Hematopoietic multipotent progenitor cell treated with erythropoietin and hydrocortisone succinate and interleukin-3 and kit ligand, for 8 days (in vitro differentiated cells): ENCODE measurements at places on chromosomes 2 and 18.

DNA sequence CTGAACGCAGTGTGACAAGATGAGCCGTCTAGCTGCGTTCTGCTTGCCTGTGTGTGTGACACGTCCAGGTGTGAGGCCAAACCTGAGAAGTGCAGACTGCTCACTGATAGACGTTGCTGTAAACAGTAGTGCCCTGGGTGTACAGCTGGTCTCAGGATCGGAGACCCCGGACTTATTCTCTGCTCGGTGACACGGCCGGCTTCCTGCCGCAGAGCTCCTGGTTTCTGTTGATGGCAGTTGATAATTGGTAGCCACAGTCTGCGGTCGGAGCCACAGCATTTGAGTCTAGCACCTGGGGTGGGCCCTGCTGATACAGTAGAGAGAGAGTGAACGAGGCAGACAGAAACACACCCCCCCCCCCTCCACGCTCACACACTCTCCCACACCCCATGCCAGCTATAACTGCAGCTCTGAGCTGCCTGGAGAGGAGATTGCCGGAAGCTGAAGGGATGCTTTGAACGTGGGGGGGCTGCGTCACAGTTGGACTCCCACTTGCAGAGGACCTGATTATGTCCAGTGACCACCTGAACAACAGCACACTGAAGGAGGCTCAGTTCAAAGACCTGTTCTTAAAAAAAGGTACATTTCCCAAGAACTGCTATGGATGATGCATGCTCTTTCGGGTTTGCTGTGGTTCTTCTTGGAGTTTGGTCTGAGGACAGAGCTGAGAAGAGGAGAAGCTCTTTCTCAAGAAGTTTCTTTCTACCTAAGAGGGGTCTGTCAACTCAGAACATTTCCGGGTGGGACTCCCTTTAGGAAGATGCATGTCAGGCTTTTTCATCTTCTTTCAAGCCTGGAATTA is 114.0 kb downstream of the FAM210A start:
- DNase-seq = peak; percentile 84

DNA sequence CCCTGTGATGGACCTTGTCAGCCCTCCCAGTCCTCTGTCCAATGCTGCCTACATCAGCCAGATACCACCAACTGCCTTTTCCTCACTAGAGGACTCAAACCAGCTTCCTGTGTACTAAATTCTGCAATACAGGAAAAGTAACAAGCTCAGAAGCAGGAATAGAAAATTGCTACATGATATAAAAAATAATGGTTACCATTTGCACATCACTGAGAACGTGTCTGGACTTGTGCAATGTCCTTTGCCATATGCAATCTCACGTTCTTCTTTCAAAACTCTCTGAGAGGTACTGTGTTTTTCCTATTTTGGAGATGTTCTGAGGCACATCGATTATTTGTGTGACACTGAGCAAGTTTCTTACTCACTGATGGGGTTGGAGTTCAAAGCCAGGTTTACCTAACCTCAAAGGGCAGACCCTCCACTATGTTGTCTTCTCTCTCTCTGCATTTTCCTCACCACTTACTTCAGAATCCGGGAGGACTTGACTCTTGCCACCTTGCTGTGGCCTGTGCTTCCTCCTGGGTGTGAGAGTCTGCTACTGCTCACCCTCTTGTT is 12.1 kb downstream of the UPP2 start:
- DNase-seq = no peak

GRCh38 chr2:176851889-176852483 is 360.6 kb upstream of the HNRNPA3 start:
- no peak for DNase-seq

DNA sequence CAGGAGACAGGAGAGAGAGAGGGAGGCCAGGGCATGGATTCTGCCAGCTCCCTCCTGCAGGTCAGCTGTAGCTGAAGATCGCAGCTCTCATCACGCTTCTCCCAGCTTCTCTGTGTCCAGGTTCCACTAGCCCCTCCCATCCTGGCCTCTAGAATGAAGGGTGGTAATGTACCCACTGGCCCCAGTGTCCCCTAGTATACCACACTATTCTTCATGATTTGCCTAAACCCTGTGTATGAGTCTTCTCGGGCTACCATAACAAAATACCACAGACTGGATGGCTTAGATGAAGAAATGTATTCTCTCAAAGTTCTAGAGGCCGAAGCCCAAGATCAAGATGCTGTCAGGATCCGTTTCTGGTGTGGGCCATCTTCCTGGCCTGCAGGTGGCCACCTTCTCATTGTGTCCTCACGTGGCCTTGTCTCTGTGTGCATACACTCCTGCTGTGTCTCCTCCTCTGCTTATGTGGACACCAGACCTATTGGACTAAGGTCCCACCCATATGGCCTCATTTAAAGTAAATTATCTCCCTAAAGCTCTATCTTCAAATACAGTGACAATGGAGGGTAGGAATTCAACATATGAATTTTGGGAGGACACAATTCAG is 77.3 kb downstream of the TNFRSF11A start:
- DNase-seq = no peak

- DNase-seq = no peak
These were observed 462.1 kb upstream of the ID2 start for GRCh38 chr2:8219631-8220355.

DNA sequence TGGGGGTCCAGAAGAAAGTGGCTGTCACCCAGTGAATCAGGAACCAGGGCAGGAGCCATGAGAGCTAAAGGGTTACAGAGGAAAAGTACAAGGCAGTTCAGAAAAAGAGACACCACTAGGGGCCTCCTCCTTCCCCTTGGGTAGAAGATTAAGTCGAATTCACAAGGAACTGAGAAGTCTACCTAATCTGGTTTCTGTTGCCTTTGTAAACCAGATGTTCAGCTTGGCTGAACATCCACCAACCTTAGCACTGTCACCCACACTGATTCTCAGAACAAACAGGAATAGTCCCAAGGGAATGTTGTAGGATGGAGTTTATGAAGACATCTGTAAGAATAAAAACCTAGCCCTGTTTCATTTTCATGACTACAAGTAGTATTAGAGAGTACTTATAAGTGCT is 90.4 kb upstream of the NOSTRIN start:
- DNase-seq = peak; percentile 25

DNA sequence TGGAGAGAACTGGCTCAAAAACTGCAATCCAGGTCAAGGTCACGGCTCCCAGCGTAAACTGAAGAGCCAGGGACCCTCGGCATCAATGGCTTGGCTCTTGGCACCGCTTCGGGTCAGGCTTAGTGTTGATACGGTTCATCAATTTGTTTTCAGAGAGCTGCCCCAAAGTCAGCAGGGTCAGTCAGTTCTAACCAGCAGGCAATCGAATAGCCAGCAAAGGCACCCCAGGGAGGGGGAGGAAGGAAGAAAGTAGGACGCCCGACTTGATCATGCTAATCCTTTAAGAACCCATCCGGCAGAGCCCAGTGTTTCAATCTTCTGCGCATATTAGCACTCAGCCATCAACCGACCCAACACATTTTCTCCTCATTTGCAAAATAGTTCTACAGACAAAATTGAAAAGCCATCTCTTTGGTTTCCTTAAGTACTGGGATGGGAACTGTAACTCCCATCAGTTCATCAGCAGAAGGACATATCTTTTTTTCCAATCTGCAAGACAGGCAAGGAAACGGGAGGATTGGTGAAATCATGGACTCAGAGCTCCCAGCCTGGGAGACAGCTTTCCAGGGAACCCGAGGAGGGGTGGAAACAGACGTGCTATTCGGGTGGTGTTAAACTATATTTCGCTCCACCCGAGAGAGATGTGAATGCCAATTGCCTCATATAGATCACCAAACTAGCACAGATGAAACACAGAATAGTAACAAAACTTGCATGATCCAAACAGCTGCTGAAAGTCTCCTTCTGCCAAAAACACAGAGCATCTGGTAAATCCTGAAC is 40.7 kb upstream of the CABLES1 start:
- no peak for DNase-seq

- DNase-seq = no peak
These were observed 79.0 kb downstream of the COLEC12 start for GRCh38 chr18:421247-422155.

DNA sequence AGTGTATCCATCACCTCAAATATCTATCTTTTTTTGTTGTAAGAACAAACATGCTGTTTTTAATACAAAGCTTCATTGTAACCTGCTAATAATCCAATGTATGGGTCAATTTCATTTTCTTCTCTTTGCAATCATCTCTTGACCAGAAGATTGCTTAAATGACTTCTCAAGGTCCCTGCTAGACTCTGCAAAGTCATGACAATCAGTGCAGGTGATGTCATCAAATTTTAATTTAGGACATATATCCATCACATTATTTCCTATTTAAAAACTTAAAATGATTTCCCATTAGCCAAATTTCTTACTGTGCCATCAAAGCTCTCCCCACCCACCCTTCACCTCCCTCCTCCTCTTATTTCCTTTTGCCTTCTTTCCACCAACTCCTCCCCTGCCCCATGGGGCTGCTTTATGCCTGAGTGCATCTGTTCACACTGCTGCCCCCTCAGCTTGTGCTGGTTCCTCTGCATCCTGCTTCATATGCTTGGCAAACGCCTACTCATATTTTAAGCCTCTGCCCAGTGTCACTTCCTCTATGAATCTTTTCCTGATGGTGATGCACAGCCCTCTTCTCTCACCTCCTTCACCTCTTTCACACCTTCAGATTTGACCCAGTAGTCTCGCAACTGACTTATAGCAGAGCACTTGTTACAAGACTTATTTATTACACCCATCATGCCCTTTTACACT is 20.3 kb downstream of the PLEK start:
- no peak for DNase-seq

DNA sequence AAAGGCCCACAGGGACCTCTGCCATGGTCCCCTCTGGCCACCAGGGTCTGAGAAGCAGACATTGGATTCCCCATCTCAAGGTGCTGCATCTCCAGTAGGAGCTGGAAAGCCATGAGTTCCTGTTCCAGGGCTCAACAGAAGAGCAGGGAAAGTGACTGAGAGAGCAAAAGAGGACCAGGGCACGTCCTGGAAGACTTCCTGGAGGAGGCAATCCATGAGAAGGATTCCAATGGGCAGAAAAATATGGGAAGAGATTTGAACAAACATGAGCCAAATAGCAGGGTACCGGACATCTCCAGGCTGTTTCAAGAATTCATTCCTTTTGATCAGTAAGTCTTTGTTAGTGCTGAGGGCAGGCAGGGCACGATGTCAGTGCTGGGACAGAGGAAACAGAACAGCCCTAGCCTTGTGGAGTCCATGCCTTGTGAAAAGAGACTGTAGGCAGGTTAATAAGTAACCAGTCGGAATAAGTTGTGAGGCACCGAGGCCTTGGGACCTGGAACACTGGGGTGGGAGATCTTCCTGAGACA is 72.8 kb upstream of the TWIST2 start:
- DNase-seq = no peak

DNA sequence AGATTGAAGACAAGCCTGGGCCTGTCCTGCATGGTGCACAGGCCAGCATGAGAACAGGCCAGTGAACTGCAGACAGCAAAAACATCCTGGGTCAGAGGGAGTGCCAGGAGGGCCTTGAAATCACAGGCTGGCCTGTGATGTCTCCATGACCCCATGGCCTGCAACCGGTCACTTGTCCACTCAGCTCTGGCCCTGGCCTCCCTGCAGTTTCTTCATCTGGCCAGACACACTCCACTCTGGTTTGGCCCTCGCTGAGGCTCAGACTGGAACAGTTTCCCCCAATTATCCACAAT is 12.6 kb downstream of the CYRIA start:
- DNase-seq = no peak

GRCh38 chr2:188984680-188985079 is 10.5 kb downstream of the COL3A1 start:
- no peak for DNase-seq

DNA sequence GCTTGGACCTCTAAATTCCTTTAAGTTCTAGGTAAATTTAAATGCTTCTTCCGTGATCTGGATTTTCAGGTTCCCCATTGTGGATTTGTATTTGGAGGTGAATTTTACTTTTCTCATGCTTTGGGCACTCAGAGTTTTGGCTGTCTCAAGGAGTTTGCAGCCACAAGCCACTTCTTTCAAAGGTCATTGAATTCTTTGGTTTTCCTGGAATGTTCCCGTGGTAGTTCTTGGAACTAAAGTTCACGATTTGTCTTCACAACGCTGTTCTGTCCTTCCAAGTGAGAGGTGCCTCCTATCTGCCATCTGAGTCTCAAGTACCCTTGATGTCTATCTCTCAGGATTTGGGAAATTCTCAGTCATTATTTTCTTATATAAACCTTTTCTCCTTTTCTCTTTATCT is 1438.7 kb upstream of the ZEB2 start:
- DNase-seq = no peak

DNA sequence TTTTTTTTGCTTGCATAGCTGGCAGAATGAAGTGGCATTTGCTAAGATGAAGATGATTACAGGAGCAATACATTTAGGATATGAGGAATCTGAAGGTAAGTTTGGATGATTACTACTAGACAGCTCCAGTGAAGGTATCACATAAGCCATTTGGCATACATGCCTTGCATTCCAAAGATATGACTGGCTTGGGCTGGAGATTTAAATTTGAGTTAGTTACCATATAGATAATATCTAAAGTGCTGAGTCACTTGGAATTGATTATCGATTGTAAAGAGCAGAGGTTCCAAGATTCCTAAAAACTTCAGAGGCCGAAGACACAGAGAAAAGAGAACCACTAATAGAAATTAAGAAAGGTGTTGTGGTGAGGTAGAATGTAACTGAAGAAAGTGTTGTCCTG is 1026.4 kb downstream of the DSC3 start:
- DNase-seq = no peak

DNA sequence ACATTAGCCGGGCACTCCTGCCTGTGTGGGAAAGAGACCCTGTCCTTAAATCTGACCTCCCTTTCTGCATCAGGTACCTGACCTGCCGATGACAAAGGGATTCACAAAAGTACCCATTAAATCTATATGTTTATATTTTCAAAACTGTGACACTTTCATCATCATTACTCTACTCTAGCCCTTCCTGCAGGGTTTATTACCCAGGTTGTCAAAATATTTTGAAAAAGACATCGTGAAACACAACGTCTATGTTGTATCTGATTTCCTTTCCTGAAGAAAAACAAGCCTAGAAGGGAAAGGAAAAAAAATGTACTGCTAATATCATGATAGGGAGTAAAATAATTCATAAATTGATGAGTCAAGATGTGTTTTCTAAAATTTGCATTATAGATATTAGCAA is 15.2 kb upstream of the KYNU start:
- DNase-seq = no peak

DNA sequence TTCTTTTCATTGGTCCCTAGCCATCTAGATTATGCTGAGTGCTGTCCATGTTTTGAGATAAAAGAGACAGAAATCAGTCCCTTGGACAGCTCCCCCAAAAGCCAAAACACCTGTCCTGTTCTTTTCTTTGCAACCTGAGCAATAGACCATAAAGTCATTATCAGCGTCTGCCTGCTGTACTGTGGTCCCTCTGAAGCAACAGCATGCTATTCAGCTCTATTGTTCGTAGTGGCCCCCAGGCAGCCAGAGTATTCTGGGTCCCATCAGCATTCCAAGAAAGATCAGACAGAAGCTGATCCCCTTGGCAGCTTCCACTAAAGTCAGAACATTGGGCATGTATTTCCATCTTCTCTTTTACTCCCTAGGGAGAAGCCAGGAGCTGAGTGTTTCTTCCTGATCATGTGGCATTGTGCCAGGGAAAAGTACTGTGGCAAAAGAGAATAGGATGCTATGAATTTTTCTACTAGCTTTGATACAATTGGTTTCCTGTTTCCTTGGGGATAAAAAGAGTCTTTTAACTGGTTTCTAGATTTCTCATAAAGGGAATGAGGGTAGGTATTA is 33.6 kb upstream of the ZSWIM2 start:
- no peak for DNase-seq
